ENCODE measurements at places on chromosomes 12 and 14.
A peak's percentile ranks its signal among the peaks of the same experiment; 100 is the strongest.

GRCh38 chr12:52850681-52851080 is 1.9 kb upstream of the KRT78 start:
- no peak for DNase-seq

- no peak for DNase-seq
Observed at GRCh38 chr12:116093915-116094314, 183.6 kb downstream of the MED13L start.

- no peak for DNase-seq
Observed at GRCh38 chr12:65899241-65899640, 75.0 kb downstream of the HMGA2 start.

- DNase-seq = no peak
Observed at GRCh38 chr14:90883782-90884181, 67.6 kb upstream of the TTC7B start.

- no peak for DNase-seq
Observed at GRCh38 chr12:42802785-42803189, 213.2 kb upstream of the PRICKLE1 start.

GRCh38 chr14:63524537-63525155 is 18.5 kb downstream of the PPP2R5E start:
- no peak for DNase-seq

DNA sequence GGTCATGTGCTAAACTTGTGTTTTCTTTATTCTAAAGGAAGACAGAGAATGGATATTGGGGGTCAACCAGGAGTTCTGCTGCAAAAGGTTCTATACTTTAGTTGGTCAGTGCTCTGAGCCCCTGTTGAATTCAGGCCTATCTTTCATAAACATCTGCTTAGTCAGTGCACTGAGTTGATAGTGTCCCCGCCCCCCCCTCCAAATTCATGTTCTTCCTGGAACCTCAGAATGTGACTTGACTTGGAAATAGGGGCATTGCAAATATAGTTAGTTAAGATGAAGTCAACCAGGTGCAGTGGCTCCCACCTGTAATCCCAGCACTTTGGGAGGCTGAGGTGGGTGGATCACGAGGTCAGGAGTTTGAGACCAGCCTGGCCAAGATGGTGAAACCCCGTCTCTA is 23.3 kb downstream of the CHST11 start:
- no peak for DNase-seq

- DNase-seq = no peak
Observed at GRCh38 chr14:92103363-92103989, 2.9 kb downstream of the ATXN3 start.

GRCh38 chr12:31845613-31846322 is 113.4 kb upstream of the RESF1 start:
- no peak for DNase-seq

DNA sequence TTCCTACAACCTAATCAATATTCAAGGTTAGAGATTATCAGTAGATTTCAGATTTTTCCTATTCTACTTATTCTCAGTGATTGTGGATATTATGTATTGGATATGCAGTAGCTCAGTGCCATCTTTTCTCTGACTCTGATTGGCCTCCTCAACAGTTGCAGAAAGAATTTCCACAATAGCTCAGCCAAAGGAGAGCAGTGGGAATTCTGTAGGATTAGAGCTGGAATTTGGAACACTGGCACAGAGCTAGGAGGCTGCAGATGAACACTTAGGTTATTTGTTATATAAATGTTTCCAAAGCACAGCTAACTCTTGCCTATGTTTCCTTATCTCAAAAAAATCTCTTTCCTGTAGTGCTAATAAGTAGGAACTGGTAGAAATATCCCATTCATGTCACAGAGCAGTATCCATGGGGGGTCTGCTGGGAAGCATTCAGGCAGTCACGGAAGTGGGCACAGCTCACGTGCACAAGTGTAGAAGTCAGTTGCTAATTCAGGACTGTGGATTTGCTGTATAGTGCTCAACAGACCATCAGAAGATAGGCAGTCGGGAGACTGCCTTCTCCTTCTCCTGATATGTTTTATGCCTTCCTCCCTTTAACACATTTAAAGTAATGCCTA is 116.2 kb upstream of the TMEM260 start:
- DNase-seq = no peak

- DNase-seq = no peak
Observed at GRCh38 chr12:13288501-13288900, 92.0 kb downstream of the EMP1 start.

DNA sequence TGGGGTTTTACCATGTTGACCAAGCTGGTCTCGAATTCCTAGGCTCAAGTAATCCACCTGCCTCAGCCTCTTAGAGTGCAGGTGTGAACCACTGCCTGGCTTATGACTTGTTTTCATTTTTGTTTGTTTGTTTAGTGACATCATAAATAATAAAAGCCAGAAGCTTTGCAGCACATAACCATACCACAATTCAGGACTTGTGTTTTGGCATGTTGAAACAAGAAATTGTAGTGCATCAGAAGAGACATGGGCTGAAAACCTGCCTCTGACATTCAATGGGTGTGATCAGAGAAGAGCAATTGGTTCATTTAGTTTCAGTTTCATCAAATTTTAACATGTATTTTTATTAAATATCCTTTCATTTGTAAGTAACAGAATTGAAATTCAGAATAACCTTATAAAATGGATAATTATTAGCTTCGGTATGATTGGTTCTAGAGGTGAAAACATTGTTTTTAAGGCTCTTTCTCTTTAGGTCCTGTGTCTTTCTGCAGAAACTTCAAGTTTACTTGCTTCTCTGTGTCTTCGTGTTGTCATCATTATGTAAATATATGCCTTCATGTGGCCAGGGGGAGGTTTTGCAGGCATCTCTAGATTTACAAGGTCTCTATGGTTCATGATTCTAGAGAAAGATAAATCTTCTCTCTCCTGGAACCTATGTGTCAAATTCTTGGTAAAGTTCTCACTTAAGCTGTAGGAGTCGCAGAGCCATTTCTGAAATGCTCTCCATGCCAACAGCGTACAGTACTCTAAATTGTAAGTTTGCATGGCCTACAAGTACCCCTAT is 312.0 kb downstream of the KCNC2 start:
- DNase-seq = no peak

DNA sequence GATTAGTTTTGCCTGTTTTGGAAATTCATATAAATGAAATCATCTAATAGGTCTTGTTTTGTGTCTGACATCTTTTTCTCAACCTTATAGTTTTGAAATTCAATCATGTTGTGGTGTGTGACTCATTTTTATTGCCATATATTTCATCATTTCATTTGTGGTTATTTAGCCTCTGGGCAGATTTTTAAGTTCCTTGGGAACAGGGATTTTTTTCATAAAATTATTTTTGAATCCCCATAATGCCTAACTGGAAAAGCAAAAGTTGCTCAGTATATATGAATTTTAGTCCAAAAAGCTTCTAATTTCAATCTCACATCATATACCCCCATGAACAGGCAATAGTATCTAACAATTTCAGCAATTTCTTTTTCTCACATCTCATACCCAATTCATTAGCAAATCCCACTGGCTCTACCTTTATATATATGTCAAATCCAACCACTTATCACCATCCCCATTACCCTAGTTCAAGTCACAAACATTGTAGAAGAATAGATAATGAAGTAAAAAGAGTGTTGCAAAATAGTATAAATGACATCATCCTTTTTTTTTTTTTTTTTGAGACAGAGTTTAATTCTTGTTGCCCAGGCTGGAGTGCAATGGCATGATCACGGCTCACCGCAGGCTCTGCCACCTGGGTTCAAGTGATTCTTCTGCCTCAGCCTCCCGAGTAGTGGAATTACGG is 2.6 kb upstream of the OR6J1 start:
- DNase-seq = peak; percentile 23

DNA sequence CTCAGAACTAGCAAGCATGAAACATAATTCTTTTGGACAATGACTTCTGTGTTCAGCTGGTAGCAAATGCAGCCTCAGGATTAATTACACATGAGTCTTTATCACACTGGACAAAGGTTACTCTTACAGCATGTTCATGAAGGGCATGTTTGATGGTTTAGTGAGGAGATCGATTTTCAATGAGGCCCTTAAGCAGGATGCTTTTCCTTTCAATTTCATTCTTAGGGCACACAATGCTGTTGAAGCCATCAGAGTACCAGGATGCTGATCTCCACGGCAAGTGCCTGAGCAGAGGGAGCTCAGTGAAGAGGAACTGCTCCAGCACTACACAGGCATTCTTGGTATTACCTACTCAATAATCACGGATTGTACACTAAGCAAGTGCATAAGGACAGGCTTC is 542.0 kb downstream of the SNAPC1 start:
- DNase-seq = no peak

DNA sequence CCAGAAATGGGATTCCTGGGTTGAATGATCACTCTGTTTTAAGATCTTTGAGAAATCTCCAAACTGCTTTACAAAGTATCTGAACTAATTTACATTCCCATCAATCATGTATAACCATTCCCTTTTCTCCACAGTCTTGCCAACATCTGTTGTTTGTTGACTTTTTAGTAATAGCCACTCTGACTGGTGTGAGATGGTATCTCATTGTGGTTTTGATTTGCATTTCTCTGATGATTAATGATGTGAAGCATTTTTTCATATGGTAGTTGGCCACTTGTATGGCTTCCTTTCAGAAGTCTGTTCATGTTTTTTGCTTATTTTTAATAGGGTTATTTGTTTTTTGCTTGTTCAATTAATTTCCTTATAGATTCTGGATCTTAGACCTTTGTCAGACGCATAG is 211.8 kb upstream of the AVPR1A start:
- no peak for DNase-seq

DNA sequence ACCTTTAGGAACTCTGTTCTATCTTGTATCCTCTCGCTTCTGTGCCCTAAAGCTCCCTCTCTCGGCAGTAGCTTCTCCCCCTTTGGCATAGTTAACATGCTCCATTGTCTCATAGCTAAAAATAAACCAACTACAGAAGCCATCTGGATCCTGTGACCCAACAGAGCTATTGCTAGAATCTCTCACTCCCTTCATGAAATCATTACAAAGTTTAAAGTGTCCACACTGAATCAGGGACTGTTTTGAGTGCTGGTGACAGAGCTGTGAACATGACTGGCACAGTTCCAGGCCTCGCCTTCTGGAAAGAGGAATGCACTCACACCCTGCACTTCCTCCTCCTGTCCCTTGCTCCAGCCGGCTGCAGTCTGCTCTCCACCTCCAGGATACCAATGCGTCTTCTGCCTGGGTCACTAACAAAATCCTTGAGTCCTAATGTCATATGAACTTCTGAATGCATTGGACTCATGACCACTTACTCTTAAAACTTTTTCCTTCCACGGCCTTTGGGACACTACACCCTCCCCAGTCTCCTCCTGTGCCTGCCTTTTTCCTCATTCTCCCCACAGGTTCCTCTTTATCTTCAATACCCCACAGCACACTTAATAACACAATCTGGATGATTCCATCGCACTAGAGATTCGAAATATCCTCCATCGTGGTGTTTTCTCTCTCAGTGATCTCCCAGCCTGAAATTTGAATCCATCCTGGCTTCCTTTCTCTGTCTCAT is 13.2 kb downstream of the PLBD1 start:
- no peak for DNase-seq

GRCh38 chr12:123532808-123533649 is 490 bp downstream of the RILPL1 start:
- no peak for DNase-seq

- no peak for DNase-seq
Observed at GRCh38 chr12:128753438-128753837, 70.3 kb downstream of the SLC15A4 start.

DNA sequence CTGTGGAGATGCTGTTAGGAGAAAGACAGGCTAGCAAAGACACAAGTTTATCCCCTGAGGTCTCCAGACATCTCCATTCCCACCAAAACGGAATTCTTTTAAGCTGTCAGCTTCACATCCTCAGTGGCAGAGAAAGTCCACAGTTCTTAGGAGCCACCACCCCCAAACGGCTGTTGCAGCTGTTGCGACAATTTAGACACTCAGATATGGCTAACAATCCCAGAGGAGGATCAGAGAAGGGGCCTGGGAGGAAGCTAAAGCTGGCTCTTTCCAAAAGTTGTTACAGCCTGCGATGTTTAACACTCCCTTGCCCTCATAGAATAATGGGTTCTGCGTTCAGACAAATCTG is 1.9 kb upstream of the ATP5MC2 start:
- DNase-seq = no peak

DNA sequence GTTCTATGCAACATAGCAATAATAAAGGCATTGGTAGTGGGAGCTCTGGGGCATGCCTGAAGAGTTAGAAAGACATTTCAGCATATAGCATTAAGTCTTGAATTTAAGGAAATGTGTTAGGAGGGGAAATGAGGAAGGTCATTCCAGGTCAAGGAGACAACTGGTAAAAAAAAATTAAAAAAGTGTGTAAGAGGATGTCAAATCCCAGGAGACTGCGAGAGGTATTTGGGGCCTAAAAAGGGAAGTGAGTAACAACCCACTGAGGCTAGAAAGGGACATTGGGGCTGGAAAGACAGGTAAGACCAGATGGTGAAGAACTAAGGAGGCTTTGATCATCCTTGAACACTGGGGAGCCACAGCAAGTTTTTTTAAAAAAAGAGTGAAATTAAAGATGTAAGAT is 152.9 kb downstream of the SLC25A21 start:
- DNase-seq = peak; percentile 32

DNA sequence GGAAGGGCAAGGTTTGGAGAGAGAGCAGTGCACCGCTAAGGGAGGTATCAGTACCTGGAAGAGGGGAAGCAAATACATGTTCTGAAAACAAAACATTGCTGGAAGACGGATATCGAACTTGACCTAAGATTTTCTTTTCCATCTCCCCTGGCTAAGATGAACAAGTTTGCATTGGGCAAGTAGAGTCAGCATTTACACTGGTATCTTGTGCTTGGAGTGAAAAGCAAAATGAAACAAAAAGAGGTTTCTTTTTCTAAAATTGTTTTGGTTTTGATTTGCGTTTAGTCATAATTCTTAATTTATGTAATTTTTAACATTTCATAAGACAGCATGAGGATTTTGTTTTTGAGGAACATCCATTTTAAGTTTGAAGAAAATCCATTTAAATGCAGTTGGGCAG is 881.6 kb downstream of the NRXN3 start:
- DNase-seq = no peak

DNA sequence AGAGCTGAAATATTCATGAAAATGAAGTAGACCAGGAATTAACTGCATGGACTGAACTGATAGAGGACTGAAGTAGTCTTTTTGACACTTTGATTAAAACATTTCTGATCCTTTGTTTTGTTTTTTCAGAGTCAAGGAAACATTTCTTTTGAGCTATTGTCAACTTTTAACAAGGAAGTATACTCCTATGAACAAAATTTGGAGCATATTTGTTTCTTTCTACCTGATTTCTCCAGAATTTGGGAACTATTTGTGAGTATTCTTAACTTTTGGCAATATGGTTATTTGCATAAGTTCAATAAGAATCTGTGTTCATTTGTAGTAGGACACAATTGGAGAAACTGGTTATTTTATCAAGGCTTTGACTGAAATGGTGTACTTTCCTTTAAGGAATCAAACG is 71.3 kb upstream of the HECTD1 start:
- DNase-seq = no peak

- no peak for DNase-seq
Observed at GRCh38 chr12:74626397-74626796, 88.8 kb downstream of the ATXN7L3B start.

DNA sequence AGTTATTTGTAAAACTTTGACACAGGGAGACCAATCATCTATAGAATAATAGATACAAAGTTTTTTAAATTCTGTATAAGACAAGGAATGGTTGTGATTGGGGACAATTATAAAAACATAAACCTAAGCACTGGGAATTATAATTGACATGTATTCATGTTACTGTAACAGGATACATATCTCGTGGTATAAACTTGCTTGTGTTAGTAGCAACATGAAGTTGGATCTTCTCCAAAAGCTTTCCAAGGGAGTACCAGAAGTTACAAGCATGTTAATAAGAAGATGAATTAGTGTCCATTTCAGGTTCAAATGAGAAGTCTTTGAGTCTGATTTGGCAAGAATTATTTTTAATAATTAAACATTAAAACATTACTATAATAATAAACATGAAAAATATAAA is 42.2 kb downstream of the CDKL1 start:
- DNase-seq = no peak
